ENCODE measurements at places on chromosomes 5 and 9.

GRCh38 chr9:95139126-95139525 lies 178.4 kb downstream of the FANCC start:
- no peak for DNase-seq

GRCh38 chr9:38084556-38084880 lies 15.5 kb upstream of the SHB start:
- DNase-seq, result no peak

DNA sequence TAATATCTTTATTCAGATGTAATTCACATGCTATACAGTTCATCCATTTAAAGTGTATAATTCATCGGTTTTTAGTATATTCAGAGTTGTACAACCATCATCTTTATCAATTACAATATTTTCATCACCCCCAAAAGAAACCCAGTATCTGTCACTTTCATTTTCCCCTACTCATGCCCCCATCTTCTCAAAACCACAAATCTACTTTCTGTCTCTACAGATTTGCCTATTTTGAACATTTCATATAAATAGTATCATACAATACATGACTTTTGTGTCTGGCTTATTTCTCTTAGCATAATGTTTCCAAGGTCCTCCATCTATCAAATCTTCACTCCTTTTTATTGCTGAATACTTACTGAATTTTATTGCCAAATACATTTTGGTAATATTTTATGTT lies 305.1 kb upstream of the SGCD start:
- no peak for DNase-seq

- DNase-seq, result no peak
These were observed 13.0 kb downstream of the SUSD3 start for GRCh38 chr9:93071464-93071863.

DNA sequence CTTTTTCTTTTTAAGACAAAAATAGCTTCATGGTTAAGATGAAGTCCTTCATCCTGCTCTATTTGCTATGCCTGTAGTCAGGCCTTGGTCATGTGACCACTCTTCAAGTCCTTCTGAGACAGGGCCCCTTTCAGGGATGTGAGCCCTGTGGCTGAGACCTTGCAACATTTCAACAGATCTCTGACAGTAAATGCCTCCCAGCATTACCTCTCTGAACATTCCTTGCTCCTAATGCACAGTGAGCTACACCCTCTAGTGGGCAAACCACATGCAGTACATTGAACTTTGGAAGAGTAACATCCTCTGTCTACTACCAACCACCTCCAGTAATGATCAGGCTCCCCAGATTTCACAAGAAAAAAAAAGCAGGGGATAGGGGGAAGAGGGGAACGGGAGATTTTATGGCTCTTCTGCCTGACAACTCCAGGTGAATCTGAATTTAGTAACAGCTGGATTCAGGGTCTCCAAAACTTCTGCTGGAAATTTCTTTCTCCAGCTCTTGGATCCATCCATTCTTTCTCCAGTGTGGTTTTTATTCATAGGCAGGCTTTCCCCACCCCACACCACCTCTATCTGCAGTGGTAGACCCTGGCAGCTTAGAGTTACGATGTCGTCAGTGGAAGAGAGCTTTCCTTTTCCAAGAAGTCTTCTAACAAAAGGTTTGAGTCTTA lies 8.9 kb upstream of the FBXO38 start:
- DNase-seq, result no peak

GRCh38 chr9:105958587-105958986 lies 264.2 kb downstream of the TMEM38B start:
- no peak for DNase-seq

DNA sequence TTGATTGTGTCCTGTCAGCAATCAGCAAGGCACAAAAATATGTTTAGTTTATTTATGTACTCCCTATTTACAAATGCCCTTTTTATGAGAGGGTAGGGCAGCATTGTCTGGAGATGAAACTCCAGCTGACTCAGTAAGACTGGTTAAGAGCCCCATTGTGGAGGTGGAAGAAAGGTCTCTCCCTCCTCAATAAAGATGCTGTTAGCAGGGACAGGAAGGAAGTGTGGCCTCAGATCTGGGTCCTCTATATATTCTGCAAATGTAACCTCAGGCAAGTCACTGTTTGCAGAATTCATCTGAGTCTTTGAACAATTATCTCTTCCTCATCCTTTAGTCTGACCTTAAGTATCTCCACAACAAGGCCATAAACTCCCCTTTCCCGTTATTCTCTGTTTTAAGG lies 48.3 kb upstream of the TRAF1 start:
- no peak for DNase-seq

Data from stimulated activated CD4-positive, alpha-beta T cell treated with anti-CD3 and anti-CD28 coated beads, Interleukin-12 subunit alpha, Interleukin-12 subunit beta, amount 100 ng/mL, for 4 hours (primary cell).